Activated naive CD4-positive, alpha-beta T cell treated with anti-CD3 and anti-CD28 coated beads, Interleukin-2, amount 50 U/mL, for 72 hours (primary cell): ENCODE measurements at places on chromosomes 16 and 17. TPM values are rescaled to one million over a fixed set of nuclear protein-coding genes. Genes with fewer than 3 reads are reported as not detected.

The CAVIN1 gene
- 0.11 TPM for total RNA-seq

The TAT gene
- not detected for total RNA-seq

The EMC8 gene
- 38.6 TPM for total RNA-seq

The PRR29 gene
- 1.8 TPM for total RNA-seq

The CIBAR2 gene
- not detected for total RNA-seq

The FBXW10 gene
- not detected for total RNA-seq

The TRIM65 gene
- 16.2 TPM for total RNA-seq

The SOX9 gene
- not detected for total RNA-seq

The IRX3 gene
- total RNA-seq = not detected

The CCDC144A gene
- total RNA-seq = 11.0 TPM

The CNTNAP4 gene
- not detected for total RNA-seq

The EPN3 gene
- not detected for total RNA-seq

The GNGT2 gene
- total RNA-seq = 40.2 TPM

The CLDN7 gene
- total RNA-seq = 0.55 TPM

The CCDC200 gene
- 0.48 TPM for total RNA-seq

The ADCY7 gene
- total RNA-seq = 78.5 TPM

The AXIN2 gene
- total RNA-seq = 3.6 TPM

The KIF2B gene
- not detected for total RNA-seq

The DHRS7C gene
- total RNA-seq = not detected

The KRT12 gene
- not detected for total RNA-seq

The KCNH6 gene
- total RNA-seq = 0.08 TPM

The DNAH2 gene
- 0.05 TPM for total RNA-seq

The UQCRC2 gene
- 327 TPM for total RNA-seq

The PPL gene
- total RNA-seq = not detected
